GM12891 (cell line): ENCODE measurements at places on chromosomes 2 and 18.

DNA sequence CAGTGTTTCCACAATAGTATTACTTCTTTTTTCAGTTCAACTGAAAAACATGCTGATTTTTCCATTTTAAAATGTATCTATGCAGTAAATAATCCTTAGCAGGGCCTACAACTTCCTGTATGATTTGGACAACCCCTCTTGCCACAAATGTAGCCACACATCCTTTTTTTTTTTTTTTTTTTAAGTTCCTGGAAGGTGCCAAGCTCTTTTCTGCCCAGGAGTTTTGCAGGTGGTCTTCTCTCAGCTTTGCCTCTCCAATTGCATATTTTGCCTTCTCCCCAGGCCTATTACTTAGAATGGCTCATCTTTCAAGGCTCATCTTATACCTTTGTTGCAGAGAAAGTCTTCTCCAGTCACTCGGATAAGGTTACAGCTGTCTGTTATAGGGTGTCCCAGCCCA is 11.6 kb downstream of the KLHL14 start:
- DNase-seq = no peak

DNA sequence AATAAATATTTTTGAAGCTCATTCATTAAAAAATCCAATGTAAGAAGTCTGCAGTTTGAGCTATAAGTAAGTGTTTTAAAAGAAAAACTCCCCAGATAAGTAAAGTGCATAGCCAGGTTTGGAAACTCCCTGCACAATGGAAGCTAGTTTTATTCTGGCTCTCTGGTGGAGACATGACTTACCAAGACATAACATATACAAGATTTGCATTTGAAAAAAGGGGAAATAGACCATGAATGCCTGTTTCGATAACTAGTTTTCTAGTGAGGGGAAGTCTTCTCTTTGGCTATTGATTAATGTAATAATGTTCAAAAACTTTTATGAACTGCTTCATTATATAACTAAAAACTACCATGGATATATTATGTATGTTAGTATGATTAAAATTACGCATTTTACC is 435.2 kb downstream of the ARHGAP15 start:
- no peak for DNase-seq

- DNase-seq = no peak
Measured at GRCh38 chr2:241256168-241256545, 59.3 kb downstream of the HDLBP start.

GRCh38 chr18:32975163-32975436 is 202.3 kb upstream of the KLHL14 start:
- no peak for DNase-seq

GRCh38 chr2:230430957-230431910 is 15.2 kb downstream of the SP100 start:
- no peak for DNase-seq

DNA sequence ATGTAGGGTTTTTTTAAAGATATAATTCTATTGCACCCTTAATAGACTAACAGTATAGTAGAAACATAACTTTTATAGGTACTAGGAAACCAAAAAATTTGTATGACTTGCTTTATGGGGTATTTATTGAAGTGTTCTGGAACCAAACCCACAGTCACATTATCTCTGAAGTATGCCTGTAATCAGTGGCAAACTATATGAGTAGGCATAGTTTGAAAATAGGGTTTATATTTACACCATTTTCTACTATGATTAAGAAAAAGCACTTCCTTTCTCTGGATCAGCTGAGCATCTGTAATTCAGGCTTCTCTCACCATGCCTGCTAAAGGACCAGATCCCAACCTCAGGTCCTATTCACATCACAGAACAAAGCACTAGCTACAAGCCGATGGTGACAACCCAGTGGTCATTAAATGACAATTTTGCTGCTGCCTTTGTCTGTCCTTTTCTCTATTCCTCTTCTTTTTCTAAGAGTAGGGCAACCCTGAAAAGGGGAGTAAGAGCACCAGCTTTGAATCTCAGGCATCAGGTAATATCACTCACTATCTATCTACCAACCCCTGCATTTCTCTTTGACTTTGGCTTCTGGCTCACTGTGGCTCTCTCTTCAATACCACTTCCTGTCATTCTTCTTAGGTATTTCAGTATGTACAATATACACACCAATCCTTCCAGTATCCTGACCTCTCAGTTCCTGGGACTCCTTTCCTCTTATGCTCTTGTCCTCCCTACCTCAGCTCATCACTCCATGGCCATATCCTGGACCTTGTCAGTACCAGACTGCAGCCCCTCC is 14.4 kb downstream of the NEMP2 start:
- DNase-seq = no peak

GRCh38 chr2:64135421-64135820 is 8.8 kb downstream of the PELI1 start:
- no peak for DNase-seq

GRCh38 chr2:4693266-4693665 is 989.9 kb downstream of the DCDC2C start:
- DNase-seq = no peak

DNA sequence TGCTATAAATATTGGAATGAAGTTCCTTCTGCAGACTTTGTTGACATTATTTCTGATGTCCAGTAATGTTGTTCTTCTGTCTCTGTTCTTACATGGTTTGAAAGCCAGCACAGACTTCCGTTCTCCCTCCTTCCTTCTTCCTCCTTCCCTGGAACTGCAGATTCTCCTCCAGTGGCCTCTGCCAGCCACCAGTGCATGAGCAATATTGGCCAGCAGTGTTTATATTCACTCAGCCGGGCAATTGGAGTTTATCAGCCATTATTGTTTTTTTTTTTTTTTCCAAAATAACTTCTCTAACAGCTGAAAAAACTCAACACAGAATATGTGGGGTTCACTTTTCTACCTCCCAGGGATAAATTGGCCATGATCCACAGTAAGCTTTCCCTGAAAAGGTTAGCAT is 86.8 kb downstream of the ADCYAP1 start:
- no peak for DNase-seq

DNA sequence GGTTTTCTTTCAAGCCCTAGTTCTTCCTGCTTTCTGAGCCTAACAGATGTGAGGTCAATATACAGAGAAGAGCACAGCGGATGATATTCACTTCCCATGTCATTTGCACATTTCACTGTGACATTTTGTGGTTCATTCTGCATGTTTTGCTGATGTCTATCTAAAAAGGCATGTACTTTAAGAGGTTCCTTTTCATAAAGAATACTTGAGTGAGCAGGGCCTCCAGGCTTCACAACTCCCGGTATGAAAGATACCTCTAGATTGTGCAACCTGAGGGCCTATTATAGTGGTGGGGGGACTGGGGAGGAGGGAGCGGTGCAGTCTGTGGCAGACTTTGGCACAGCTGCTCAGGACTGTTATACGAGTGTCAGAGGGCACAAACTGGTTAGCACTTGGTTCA is 54.6 kb downstream of the CPO start:
- no peak for DNase-seq

DNA sequence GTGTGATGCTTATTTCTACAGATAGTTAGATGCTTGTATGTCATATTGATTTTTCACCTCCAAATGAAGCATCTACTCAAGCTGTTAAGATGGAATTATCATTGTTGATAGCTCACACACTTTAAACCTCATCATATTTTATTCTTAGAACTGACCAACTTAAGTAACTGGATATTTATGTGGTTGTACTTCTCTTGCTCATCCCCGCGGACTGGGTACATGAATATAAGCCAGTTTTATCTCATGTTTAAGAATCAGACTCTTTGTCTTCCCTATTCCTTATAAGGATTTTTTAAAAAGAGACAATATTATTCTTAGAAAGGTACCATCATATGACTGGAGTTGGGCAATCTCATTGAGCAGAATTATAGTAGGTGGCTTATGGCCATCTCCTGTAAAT is 358.7 kb downstream of the DSC3 start:
- DNase-seq = no peak

GRCh38 chr18:5721924-5722323 is 173.4 kb downstream of the TMEM200C start:
- no peak for DNase-seq

- peak; percentile 77 for DNase-seq
Measured at GRCh38 chr2:85584354-85584856, at the start of gene VAMP5. Gene VAMP5, plus strand, starts transcription at chr2:85584431. Its CDS starts 60 bp downstream, at chr2:85584491.

GRCh38 chr2:72273384-72273783 is 125.7 kb upstream of the CYP26B1 start:
- no peak for DNase-seq

- no peak for DNase-seq
Measured at GRCh38 chr2:53516650-53517049, 251.0 kb upstream of the CHAC2 start.

- no peak for DNase-seq
Measured at GRCh38 chr2:33497221-33497650, 20.8 kb downstream of the RASGRP3 start.
